ENCODE measurements at places on chromosomes 5 and 9. TPM values are rescaled to one million over a fixed set of nuclear protein-coding genes. Genes with fewer than 3 reads are reported as not detected.
A peak's percentile ranks its signal among the peaks of the same experiment; 100 is the strongest.

GRCh38 chr5:173175523-173175922 lies 31.2 kb downstream of the BNIP1 start:
- DNase-seq: no peak

- DNase-seq: peak; percentile 42
Observed at GRCh38 chr9:99103901-99104458, 933 bp upstream of the TGFBR1 start.

GRCh38 chr5:174723979-174724483 lies 351 bp upstream of the MSX2 start:
- DNase-seq: no peak

DNA sequence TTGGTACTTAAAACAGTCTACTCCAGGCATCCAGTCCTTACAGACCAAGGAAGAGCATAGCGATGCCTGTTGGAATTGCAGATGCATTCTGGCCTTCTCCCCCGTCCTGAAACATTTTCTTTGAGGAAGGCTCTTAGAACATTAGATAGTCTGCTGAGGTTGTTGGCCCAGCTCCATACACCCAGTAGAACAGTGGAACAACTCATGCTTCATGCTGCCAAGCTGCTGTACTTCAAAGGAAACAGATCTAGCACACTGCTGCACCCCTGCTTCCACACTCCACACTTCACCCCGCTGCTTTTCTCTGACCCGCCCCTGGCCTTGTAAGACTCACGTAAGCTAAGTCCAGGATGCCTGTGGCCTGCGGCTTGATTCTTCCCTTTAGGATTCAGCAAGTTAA lies 33.4 kb upstream of the NCS1 start:
- DNase-seq: no peak

DNA sequence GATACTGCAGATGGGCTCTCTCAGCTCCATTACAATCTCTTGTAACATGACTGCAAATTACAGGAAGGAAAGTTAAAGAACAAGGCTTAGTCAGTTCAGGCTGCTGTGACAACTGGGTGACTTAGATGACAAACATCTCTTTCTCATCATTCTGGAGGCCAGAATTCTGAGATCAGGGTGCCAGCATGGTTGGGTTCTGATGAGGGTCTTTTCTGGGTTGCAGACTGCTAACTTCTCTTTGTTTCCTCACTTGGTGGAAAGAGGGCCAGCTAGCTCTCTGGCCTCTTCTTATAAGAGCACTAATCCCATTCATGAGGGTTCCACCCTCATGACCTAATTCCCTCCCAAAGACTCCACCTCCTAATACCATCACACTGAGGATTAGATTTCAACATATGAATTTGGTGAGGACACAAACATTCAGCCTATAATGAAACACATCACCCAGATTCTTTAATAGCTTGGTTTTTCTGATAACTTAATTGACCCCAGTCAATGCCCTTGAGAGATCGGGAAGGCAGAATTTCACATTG lies 73.6 kb upstream of the MAMDC2 start:
- DNase-seq: no peak

GRCh38 chr9:118558891-118559290 lies 810.3 kb downstream of the BRINP1 start:
- DNase-seq: no peak

- DNase-seq: no peak
Observed at GRCh38 chr5:139738193-139739149, 57.1 kb upstream of the PSD2 start.

- DNase-seq: no peak
Observed at GRCh38 chr5:2266641-2267240, 384.0 kb upstream of the IRX4 start.

DNA sequence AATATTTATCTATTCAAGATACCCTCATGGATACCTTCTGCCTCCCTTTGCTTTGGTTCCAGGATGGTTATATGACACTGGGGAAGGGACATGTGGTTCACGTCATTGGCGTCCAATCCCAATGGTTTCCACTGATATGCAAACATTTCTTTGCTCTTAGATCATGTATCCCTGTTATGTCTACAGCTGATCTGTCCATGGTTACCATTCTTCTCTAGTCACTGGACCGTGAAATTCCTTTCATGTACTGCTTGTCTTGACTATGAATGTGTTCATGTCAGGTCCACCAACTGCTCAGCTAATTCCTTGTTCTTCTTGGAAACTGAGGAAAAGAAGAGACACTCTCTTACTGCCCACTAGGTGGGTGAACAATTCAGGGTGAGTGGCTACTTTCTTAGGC lies 391.1 kb upstream of the ZNF608 start:
- DNase-seq: no peak

DNA sequence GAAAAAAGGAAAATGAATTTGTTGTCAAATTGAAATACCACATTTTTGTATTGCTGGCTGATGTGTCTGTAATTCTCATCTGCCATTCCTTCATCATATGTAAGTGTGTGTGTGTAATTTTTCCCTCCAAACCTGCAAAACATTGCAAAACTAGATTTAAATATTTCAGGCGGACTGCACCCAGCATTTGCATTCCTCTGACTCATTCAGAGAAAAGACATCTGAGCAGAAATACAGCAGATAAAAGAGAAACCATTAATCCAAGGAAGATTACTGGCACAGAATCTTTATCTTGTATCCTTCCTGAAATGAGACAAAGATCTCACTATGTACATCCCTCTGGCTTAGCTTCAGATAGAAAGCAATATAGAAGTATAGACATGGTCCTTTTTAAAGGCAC lies 275.3 kb downstream of the TMEM38B start:
- DNase-seq: no peak

The SOX30 gene
- 0.18 TPM for total RNA-seq

The TAS2R1 gene
- total RNA-seq: 0.45 TPM

The GOLPH3 gene
- total RNA-seq: 45.9 TPM

The PAEP gene
- total RNA-seq: not detected

The KIAA0825 gene
- total RNA-seq: 25.2 TPM

The IFNE gene
- not detected for total RNA-seq

The ZDHHC11 gene
- total RNA-seq: 11.6 TPM

All from cerebellum (tissue), 4 donors.